ENCODE measurements at places on chromosomes 6 and 20.

DNA sequence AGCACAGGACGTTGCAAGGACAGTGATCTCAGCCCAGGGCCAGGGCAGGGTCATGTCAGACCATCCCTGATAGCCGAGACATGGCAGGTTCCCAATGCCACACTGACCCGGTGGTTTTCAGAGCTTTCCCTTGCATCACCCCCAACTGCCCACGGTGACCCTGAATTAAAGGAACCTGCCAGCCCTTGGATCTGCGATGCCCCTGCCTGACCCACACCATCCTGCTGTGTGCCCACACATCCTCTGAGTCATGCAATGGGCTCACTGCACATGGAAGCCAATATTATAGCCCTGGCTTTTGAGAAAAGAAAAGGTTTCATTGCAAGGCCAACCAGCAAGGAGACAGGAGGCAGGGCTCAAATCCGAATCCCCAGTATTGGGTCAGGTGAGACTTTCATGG is 132.6 kb upstream of the CST7 start:
- no peak for DNase-seq

- DNase-seq, result no peak
These were observed 128.6 kb upstream of the LRFN2 start for GRCh38 chr6:40715570-40716403.

DNA sequence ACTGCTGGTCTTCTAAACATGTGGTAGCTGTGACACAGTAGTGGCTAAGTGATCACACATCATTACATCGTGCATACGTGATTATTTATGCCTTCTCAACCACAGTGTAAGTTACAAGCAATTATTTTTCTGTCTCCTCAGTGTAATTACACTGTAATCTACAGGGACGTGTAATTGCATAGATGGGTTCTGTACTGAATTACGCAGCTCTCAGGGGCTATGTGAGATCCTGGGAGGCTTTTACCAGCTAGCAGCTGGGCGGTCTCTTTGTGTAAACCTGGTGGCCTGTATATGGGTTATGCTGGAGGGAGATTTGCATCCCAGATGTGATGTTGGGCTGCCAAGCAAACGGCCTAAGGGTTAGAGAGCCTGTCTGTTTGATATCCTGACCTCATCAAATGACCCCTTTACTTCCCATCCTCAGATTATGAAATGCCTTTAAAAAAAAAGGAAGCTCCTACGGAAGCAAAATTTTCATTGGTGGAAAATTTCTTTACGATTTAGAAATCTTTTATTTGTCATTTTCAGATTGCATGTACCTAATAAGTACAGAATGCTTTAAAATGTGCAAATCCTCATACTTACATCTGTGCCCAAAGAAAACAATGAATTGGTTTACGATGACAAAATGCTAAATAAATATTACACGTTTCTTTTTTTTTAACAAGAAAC is 402.8 kb upstream of the JAG1 start:
- no peak for DNase-seq

DNA sequence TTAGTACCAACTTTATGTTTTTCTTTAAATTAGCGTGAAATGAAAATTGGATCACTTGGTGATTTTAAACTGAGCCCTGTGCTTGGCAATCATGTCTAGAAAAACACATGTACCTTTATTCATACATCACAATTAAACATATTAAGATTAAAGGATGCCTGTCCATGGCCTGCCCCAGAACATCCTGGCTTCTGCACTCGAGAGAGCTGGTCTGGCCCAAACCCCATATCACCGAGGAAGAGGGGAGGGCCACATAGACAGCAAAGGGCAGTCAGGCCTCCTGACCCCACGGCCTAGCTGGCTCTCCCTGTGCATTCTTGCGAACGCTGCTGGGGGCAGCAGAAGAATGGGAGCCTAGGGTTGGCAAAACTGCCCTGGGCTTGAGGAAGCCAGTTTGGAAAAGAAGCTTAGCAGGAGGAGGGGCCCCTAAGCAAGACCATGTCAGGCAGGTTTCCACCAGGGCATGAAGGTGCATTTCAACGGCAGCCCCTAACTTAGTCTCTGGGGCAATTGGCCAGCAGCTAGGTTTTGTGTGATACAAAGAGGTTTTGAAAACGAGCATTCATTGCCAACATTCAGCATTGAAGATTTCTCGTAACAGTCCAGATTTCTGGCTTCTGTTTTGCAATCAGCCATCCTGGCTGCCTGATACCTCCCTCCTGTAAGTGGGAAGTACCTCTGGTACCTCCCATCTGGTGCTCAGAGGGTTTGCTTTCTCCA is 8.6 kb downstream of the BPIFB3 start:
- DNase-seq, result no peak

GRCh38 chr20:63191400-63191799 is 24.5 kb downstream of the YTHDF1 start:
- no peak for DNase-seq

DNA sequence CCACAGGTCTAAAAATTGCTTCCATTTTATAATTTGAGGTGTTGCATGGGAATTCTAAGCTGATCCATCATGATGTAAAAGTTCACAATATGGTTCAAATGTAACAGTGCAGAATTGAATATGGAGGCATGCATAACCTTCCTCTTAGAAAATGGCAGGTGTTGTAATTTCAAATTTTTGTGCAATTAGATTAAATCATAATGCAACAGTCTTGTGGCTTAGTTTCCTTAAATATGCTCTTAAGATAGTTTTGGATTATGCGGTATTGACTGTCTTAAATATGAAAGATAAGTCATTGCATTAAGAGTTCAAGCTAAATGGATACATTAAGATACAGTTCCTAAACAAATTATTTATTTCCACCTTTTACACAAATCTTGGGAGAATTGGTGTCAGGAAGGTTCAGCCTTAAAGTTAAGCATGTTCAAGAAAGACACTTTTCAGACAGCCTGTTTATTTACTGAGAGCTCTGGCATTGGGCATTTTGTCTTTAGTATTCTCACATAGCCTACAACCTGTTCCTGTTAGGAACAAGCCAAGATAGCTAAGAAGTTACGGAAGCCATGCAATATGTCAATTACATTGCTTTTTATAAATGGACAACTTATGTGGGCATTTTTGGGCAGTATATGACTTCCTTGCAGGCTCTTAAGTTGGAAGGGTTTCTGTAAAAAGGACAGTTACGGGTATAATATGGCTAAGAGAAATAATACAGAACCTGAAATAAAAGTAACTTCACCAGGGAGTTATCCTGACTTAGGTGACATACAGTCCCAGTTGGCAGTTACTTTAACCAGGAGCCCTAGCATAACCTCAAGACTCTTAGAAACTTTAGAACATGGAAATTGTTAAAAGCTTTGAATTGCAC is 9.3 kb downstream of the SRSF3 start:
- no peak for DNase-seq

DNA sequence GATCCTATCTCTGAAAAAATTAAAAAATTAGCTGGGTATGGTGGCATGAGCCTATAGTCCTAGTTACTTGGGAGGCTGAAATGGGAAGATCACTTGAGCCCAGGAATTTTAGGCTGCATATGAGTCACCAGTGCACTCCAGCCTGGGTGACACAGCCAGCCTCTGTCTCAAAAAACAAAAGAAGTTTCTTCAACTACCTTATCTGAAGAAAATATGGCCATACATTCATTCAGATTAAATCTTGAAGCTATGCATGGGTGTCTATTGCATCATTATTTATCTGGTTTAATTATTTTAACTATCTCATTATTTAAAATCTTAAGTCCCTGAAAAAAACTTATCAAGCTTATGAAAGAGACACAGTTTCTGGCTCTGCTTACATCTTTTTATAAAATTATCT is 204.1 kb downstream of the SIM1 start:
- DNase-seq, result no peak

DNA sequence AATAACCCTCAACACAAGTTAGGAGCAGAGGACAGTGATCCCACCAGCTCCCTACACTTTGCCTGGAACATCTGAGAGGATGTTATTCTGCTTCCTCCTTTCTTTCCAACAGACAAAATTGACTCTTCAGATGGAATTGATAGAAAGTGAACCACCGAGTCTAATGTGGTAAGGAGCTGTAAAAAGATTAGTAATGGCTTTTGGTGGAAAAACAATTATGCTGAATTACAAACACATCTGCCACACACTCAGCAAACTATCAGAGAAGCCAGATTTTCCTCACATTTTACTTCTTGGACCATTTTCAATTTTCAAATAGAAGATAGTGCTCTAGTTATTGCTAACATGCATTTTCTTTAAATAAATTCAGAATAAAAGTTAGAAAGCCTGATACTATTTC is 171.8 kb upstream of the COL21A1 start:
- no peak for DNase-seq

- no peak for DNase-seq
These were observed 44.8 kb downstream of the PTPN1 start for GRCh38 chr20:50554694-50555579.

DNA sequence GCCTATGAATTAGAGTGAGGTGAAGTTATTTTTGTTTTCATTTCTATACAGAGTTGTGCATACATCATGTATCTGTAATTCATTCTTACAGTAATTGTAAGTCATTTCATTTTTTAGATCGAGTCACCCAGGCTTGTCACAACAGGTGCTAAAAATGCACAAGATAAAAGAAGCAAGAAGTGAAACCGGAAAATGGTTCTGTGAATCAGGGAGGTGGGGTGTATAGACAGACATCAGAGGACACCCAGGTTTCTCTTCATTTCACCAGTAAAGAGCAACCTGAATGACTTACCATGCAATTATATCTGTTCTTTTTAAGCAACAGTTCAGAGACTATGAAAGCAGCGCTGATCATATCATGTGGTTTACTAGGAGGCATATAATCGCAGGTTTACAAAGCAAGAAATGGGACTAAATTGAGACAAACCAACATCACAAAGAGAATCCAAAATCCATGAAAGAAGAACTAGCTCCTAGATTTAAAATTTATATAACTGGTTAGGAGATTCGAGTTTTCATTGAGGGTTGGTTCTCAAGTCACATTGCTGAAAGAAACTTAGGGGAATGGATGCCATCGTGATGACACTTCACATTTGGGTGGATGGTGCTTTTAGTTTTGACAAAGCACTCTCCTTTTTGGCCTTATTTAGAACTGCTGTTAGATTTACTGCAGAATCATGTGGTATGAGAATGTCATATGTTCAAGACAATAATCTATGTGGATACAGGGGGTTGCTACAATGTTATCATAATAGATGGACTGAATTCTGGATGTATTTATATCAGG is 27.9 kb upstream of the TBC1D7 start:
- no peak for DNase-seq

DNA sequence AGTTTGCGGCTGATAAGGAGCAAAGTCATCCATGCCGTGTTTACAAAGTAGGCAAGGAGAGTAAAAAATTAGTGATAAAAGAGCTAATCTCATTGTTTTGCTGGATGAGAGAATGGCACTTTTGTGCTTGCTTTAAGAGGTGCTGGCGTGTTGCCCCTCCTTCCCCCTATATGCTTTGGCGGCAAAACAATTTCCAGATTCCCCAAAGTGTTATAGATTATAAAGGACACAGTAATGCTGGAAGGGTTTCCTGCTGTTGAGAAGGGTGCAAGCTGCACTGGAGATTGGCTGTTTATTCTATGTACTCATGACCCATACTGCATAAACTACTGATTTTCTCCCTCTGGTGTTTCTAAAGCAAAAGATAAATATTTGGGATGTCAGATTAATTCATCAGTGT is 338.9 kb upstream of the MAP3K7 start:
- no peak for DNase-seq

DNA sequence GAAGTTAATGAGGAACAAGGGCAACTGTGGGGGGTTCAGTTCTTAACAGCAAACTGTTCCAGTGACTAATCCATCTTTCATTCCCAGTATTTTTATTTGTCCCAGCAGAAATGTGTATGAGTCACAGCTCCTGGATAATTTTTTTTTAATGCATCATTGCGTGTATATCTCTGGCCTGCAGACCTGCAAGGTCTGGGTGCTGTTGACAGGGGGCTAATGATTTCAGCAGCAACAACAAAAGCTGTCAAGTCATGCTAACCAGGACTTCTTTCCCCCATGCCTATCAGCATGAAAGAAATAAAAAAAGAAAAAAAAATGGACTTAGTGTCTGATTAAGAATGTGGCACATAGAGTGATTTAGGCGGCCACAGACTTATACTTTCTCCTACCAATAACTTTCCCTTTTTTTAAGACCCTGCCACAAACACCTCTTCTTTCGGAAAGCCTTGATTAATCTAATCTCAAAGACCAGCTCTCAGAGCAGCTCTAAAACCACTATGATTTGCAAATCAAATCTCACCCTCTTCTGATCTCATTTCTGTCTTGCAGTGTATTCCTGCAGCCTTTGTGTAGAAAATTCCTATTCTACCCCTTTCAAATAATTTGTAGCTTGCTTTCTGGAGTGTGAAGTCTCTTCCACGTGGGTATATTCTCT is 14.2 kb upstream of the PREX1 start:
- no peak for DNase-seq

DNA sequence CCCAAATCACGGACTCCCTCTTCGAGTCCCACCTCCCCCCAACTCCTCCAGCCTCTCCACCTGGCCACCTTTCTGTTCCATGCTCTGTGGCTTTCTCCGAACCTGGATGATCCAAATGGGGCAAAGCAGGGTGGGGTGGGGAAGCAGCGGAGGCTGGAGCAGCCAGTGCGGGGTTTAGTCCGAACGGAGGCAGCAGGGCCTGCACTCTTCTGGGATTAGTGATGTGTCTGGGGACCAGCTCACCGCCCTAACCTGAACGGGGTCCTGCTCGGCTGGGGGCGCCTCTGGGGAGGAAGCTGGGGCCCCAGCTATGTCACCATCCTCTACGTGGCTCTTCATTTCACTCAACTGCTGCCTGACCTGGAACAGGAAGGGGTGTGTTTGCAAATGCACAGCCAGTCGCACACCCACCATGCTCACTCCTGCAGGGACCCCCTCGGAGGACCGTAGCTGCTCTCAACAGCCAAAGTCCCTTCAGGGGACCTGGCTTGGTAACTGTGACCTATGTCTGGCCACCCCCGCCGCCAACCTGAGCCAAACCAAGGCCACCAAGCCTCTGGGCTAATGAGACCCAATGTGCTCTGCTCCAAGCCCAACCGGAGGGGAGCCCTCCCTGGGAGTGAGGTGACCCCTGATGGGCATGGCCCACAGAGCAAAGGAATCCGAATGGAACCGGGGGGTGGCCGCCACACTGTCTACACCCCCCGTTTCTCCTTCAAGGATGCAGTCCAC is 46.8 kb downstream of the DSTN start:
- no peak for DNase-seq

GRCh38 chr6:117629119-117629660 is 26.9 kb upstream of the GOPC start:
- DNase-seq, result no peak

DNA sequence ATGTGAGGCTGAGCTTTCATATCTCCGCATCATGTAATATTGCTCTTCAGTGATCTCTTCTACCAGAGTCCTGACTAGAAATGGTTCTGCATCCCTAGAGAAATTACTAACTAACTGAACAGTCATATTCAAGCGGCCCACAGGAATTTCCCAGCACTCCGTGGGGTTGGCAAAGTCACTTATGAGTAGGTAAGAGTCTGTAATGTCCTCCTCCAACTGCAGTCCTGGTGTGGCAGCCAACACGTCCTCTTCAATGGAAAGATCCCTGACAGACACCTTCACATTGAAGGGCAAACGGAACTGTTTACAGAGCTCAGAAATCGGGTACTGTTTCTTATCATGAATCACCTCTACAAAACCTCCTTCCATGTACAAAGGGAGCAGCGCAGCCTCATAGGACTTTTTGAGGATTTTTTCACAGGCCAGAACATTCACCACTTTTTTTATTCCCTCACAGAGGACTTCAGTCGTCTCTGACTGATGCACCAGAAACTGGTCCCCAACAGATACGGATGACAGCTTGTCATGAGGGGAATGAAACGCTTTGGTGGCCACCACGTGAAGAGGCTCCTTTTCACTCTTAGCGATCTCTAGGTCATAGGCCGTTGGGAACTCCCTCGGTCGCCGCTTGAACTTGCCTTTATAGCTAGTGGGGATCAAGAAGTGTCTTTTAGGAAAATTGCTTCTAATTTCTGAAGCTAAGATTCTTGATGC is 87.7 kb downstream of the THEMIS start:
- no peak for DNase-seq
